ENCODE measurements at places on chromosomes 3 and 15.

DNA sequence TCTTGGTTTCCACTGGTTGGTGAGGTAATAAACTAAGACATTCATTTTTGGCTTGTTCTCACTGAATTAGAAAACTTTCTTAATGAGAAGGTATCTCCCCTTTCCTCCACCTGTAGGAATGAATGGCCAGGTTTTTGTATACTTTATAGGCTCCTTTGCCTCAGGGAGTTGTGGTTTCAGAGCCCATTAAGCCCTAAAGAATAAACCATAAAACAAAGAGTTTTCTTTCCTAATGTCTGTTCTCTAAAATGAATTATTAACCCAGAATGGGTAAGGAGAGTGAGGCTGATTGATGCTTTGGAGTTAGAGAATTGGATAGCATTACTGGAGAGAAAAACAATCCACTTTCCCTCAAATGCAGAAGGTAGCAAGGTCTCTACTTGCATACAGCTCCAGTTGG lies 67.6 kb downstream of the TIGIT start:
- no peak for DNase-seq

- no peak for DNase-seq
Observed at GRCh38 chr3:46908986-46909534, 31.5 kb downstream of the PTH1R start.

DNA sequence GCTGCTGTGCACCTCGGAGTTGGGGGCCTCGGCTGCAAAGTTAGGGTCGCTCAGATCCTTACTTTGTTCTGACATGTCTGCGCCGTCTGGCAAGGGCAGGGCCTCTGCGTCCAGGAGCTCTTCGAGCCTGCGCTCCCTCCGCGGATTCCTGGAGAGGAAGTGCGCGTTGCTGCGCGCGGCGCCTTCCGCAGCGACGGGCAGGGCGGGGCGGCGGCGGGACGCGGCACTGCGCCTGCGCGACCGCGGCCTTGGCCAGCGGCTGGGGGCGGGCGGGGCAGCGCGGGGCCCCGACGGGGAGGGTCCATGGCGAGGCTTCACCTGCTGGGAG lies at the start of gene NDN:
TSS of gene NDN (minus strand) at position 163 of the 328 bp plus-strand sequence. CDS start at position 75, 88 bp downstream.
- no peak for DNase-seq

GRCh38 chr3:39548282-39548681 lies 80.8 kb downstream of the MOBP start:
- no peak for DNase-seq

GRCh38 chr3:118810499-118811035 lies 224.1 kb downstream of the IGSF11 start:
- no peak for DNase-seq

DNA sequence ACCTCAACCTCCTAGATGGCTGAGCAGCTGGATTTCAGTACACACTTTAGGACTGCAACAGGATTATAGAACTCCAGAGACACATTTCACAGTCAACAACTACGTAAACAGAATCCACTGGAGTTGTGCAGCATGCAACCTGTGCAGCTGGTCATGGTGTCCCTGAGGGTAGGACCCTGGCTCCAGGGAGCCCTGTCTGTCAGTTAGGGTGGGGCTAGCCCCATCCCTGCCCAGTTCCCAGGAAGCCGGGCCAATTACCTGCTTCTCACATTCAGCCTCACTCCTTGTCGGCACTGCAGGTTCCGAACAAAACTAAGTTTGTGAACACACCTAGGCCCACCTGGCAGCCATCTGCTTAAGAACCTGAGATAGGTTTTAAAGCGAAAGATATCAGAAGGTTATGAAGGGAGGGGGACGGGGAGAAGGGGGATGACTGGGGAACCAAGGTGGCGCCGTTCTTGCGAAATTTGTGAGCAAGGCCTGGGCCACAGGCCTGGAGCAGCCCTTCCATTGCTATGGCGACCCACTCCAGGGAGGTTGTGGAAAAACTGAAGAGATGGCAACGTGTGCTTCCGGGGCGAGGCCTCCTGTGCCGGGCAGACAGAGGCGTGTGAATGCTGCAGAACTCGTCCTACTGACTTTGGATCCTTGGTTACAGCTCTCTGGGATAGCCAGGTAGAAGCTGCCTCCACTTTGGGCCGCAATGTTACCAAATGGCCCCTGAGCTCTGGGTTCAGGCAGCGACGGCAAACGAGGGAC lies 25.3 kb downstream of the ACSBG1 start:
- no peak for DNase-seq

DNA sequence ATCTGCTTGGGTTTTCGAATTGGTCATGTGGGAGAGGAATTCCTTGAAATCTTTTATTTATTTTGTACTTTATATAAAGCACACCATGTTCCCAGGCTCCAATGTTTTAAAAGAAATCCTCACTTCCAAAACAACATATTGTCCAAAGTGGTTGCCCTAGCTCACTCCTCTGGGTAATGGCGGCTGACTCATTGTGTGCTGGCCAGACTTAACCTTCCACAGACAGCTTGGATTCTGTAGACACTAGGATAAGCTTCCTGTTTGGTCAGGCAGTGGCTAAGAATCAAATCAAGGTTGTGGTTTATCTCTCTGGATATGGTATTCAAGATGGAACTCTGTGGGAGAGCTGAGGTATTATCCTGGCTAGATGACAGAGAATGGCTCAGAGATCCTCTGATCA lies 55.8 kb upstream of the FAM98B start:
- peak; percentile 89 for DNase-seq
